Vagina (tissue), 2 donors: ENCODE measurements at places on chromosomes 1 and 21. TPM values are rescaled to one million over a fixed set of nuclear protein-coding genes. Genes with fewer than 3 reads are reported as not detected.

DNA sequence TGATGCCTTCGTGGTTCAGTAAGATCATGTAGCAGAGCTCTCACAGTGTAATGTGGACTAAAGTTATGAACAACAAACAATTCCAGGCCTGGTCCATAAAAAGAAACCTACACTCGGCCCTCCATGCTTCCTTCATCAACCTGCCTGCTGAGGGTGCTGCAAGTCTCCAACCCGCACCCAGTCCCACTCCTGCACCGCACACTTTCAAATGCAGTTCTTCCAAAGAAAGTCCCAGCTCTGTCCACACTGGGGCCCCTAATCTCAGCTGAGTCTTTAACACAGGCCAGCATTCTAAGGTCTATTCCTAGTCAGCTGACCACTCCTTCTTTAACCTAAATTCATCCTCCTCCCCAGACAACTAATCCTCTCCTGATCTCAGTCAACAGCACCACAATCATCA is 71.5 kb upstream of the NR5A2 start:
- H3K27me3 ChIP-seq: no peaks in the 10 kb centered on the region
- no peaks in the 10 kb centered on the region for H3K36me3 ChIP-seq

- peak overlapping the region; percentile 90 for H3K27ac ChIP-seq
- no peak for DNase-seq
- peak overlapping the region; percentile 87 for H3K4me3 ChIP-seq
- H3K36me3 ChIP-seq: no peaks in the 10 kb centered on the region
These were observed 1.1 kb upstream of the ABCD3 start for GRCh38 chr1:94416901-94417727.

GLIS1 gene
- total RNA-seq: 1.2 TPM

DNA sequence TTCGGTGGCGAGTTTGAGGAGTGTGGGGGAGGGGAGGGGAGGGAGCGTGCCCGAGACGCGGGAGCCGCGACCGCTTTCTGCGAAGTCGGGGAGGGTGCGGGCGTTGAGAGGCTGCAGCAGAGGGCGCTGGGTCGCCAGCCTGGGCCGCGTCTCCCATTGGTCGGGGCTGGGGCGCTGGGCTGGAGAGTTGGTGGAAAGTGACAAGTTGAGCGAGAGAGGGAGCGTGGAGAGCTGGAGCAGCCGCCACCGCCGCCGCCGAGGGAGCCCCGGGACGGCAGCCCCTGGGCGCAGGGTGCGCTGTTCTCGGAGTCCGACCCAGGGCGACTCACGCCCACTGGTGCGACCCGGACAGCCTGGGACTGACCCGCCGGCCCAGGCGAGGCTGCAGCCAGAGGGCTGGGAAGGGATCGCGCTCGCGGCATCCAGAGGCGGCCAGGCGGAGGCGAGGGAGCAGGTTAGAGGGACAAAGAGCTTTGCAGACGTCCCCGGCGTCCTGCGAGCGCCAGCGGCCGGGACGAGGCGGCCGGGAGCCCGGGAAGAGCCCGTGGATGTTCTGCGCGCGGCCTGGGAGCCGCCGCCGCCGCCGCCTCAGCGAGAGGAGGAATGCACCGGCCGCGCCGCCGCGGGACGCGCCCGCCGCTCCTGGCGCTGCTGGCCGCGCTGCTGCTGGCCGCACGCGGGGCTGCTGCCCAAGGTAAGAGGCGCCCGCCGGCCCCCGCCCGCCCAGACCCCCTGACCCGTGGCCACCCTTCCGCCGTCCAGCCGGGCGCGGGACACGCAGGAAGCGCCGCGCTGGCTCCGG is at the start of gene ROR1:
Gene ROR1 (plus strand): TSS at position 203 of the 802 bp plus-strand sequence.
- no peaks in the 10 kb centered on the region for H3K27me3 ChIP-seq
- peaks cover 23% of the 10 kb centered on the region for H3K4me1 ChIP-seq
- H3K27ac ChIP-seq: peak within 1 kb of the TSS; percentile 93
- peak within 1 kb of the TSS; percentile 78 for H3K4me3 ChIP-seq
- no peak for DNase-seq

- no peaks in the 10 kb centered on the region for H3K36me3 ChIP-seq
- H3K27me3 ChIP-seq: no peaks in the 10 kb centered on the region
- no peak overlapping the region for H3K27ac ChIP-seq
- no peak for DNase-seq
- H3K4me1 ChIP-seq: peaks cover 39% of the 10 kb centered on the region
These were observed 25.8 kb downstream of the RRP1 start for GRCh38 chr21:43815107-43815613.

GRCh38 chr1:11885916-11886315 is 27.2 kb upstream of the NPPB start:
- H3K27ac ChIP-seq: no peak overlapping the region
- no peaks in the 10 kb centered on the region for H3K4me1 ChIP-seq
- no peaks in the 10 kb centered on the region for H3K36me3 ChIP-seq
- no peak for DNase-seq
- no peak overlapping the region for H3K4me3 ChIP-seq
- H3K27me3 ChIP-seq: no peaks in the 10 kb centered on the region

DNA sequence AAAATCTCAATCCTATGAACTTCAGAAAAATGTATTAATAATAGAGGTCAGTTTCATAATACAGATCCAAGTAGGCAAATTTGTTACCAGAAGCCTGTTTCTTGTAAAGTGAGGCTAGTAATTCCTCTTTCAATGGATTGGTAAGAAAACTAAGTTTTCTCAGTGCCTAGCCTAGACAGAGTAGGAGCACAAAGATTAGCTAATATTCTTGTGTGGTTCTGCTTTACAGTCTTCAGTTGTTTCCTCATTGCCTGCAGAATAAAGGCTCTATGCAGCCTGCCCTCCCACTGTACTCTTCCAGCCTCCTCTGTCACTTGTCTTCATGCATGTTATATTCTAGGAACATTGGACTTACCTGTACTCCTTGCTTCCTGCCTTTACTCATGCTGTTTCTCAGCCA is 2.4 kb upstream of the PPP1R15B start:
- H3K36me3 ChIP-seq: no peaks in the 10 kb centered on the region
- no peak for DNase-seq
- H3K4me1 ChIP-seq: peaks cover 54% of the 10 kb centered on the region
- H3K27ac ChIP-seq: no peak overlapping the region
- H3K27me3 ChIP-seq: no peaks in the 10 kb centered on the region

GOLT1A gene
- total RNA-seq: not detected

SMPDL3B gene
- total RNA-seq: 2.0 TPM

DNA sequence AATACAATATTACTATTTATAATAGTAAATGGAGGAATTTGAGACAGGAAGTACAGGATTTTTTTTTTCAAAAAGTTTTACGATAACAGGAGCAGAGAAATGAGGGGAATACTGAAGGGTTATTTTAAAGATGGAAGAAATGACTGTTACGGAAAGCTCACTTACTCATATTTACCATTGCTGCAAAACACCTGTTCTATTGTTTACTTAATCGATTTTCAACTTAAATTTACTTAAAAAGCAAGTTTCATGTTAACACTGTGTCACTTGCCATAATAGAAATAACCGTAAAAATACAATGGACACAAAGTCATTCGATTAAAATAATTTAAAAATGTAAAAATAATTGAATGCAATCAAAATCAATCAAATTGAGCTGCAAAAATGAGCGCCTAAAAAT is 3.4 kb upstream of the EXO1 start:
- H3K27me3 ChIP-seq: no peaks in the 10 kb centered on the region
- no peak overlapping the region for H3K27ac ChIP-seq
- no peak overlapping the region for H3K4me3 ChIP-seq
- no peak for DNase-seq
- no peaks in the 10 kb centered on the region for H3K36me3 ChIP-seq

DNA sequence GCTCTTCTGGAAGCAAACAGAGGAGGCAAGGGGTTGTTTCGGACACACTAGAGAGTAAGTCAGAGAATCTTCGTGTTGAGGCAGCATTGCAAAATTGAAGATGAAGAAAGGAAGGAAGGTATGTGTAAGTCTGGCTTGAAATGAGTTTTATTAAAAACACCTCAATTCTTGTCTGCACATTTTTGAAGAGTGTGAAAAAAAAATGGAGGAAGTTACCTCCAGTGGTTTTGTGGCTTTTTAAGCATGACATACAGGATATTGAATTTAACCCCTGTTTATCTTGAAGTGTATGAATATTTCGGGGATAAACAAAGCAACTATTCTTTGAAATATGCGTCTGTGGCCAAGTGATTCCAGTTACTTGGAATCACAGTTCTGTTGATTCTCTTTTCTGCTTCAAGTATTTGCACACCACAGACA is 203.2 kb upstream of the SGIP1 start:
- DNase-seq: no peak
- no peaks in the 10 kb centered on the region for H3K4me1 ChIP-seq
- H3K36me3 ChIP-seq: no peaks in the 10 kb centered on the region
- H3K27me3 ChIP-seq: no peaks in the 10 kb centered on the region
- H3K27ac ChIP-seq: peak overlapping the region; percentile 74
- H3K4me3 ChIP-seq: no peak overlapping the region

- peak overlapping the region; percentile 69 for H3K27ac ChIP-seq
- no peaks in the 10 kb centered on the region for H3K27me3 ChIP-seq
- DNase-seq: no peak
These were observed 1.5 kb downstream of the STUM start for GRCh38 chr1:226549937-226550671.
